ENCODE measurements at places on chromosomes 1 and 21.
A peak's percentile ranks its signal among the peaks of the same experiment; 100 is the strongest.

GRCh38 chr1:156964441-156964840 is 44.0 kb downstream of the LRRC71 start:
- DNase-seq: no peak

GRCh38 chr1:30632481-30632880 is 90.9 kb downstream of the MATN1 start:
- no peak for DNase-seq

GRCh38 chr1:184186167-184186566 is 134.6 kb downstream of the TSEN15 start:
- DNase-seq: no peak

- no peak for DNase-seq
Measured at GRCh38 chr1:21028520-21029145, 148.1 kb downstream of the EIF4G3 start.

DNA sequence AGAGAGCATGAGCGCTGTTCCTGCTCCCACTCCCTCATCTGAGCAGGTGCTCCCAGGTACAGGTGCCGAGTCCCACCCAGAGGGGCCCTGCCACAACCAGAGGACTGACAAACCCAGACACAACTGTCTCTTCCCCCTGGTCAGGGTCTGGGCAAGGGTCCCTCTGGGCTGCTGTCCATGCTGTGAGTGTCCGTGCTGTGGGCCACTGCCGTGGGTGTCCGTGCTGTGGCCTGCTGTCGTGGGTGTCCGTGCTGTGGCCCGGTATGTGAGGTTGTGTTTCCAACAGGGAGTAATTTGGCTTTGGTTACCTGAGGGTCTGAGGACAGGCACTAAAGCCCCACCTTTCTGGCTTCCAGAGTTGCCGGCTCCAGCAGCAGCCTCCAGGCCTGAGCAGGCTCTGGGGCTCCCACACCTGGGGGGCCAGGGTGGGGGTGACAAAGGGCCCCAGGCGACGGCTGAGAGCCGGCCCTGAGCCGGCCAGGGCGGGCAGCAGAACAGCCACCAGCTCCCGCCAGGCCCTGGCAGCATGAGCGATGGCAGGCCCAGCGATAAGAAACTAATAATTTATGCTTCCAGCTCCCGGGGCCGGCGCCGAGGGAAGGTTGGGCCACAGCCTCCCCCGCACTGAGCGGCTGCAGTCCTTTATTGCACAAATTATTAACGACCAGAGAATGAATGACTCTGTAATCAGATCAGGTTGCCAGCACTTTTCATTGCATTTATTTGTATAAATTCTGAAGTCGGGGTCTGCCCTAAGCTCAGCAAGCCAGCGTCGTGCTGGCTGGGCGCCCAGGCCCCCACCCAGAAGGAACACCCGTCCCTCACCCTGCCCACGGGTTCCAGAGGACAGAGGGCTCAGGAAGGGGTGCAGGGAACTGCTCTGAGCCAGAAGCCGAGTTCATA is 7.3 kb upstream of the SAMD11 start:
- no peak for DNase-seq

DNA sequence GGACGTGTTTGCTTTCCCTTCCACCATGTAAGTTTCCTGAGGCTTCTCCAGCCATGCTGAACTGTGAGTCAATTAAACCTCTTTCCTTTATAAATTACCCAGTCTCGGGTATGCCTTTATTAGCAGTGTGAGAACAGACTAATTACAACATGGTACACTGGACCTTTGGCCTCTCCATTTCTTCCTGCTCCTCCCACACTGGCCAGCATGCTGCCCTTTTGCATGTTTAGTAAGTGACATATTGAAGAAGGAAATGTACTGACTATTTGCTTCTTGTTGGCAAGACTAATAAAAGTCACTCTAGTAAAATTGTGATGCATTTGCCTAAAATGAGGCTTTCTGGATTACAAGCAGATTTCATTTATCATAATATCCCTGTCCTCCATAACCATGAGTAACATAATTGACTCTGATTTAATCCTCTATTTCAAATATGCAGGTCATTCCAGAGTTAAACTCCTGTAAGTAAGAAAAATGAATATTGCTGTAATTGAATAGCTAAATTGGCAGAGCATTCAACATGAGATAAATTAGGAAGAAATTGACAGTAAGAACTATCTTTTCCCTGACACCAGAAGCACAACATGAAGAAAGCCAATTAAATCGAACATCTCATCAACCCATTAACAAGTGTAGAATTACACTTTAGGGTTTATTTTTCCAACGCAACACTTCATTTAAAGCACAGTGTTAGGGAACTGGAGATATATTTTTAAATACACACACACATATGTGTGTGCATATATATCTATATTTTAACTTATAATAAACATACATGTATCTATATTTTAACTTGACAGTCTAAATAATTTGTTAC is 427.8 kb upstream of the ZP4 start:
- no peak for DNase-seq

- DNase-seq: peak; percentile 62
Measured at GRCh38 chr21:43866260-43866629, 1.2 kb downstream of the AGPAT3 start.

GRCh38 chr1:151799179-151800022 is 5.8 kb downstream of the LINGO4 start:
- DNase-seq: no peak

- no peak for DNase-seq
Measured at GRCh38 chr1:62832276-62832675, 48.3 kb downstream of the ATG4C start.

GRCh38 chr1:83777758-83778101 is 221.2 kb downstream of the TTLL7 start:
- no peak for DNase-seq

DNA sequence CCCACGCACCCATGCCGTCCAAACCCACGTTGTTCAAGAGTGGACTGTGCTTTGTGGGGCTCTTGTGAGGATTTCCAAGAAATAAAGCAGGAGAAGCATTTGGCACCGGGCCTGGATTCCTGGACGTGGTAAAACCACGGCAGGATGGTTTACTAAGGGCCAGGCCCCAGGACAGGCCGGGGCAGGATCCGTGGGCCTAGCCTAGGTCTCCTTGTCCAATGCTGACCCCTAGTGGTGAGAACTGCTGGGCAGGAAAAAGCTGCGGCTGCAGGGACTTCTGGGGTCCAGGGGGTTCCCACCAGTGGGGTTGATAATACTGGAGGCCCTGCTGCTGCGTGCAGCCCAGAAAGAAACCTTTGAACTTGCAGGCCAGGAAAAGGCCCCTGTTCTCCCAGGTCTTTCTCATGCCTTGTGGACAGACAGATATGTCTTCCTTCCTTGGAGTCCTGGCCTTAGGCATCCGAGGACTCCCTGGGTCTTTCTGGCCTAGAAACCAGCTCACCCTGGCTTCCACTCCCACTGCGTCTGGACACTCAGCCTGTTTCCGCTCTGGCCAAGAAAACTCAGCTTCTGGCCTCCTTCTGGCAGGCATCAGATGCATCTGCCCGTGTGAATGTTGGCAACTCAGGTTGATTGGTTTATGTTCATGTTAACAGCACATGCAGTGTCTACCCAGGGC is 106.9 kb upstream of the TMEM51 start:
- peak; percentile 77 for DNase-seq

- no peak for DNase-seq
Measured at GRCh38 chr1:116326486-116326885, 46.6 kb upstream of the ATP1A1 start.

GRCh38 chr1:26122988-26123973 is 11.7 kb downstream of the PDIK1L start:
- no peak for DNase-seq

DNA sequence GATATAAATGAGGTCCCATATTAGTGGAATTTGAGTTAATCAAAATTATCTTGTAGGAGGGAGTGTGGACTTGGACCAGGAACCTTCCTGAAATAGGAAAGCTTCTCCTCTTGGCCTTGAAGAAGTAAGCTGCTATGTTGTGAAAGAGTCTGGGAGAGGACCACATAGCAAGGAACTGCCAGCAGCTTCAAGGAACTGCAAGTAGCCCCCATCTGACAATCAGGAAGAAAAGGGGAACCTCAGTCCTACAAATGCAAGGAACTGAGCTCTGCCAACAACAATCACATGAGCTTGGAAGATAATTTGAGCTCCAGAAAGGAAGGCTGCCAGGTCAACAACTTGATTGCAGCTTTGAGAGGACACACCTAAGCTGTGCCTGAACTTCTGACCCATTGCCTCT is 8.2 kb upstream of the PRMT6 start:
- DNase-seq: no peak

All from GM19239 (cell line).